T-helper 2 cell treated with Interferon-gamma antibody and Interleukin-4, amounts not matched to agents 5 μg/mL and 100 μg/mL, for 36 hours (primary cell): ENCODE measurements at places on chromosomes 1 and 21.

GRCh38 chr1:240151136-240151735 lies 59.6 kb downstream of the FMN2 start:
- H3K4me1 ChIP-seq = no peaks in the 10 kb centered on the region
- no peak overlapping the region for H3K27ac ChIP-seq
- H3K4me3 ChIP-seq = no peak overlapping the region
- H3K36me3 ChIP-seq = no peaks in the 10 kb centered on the region
- no peak for DNase-seq
- H3K27me3 ChIP-seq = no peaks in the 10 kb centered on the region

GRCh38 chr1:91610102-91610501 lies 109.5 kb downstream of the CDC7 start:
- peaks cover 2% of the 10 kb centered on the region for H3K36me3 ChIP-seq
- no peak for DNase-seq
- H3K4me3 ChIP-seq = no peak overlapping the region
- H3K27me3 ChIP-seq = no peaks in the 10 kb centered on the region

- DNase-seq = no peak
- H3K4me1 ChIP-seq = peaks cover 7% of the 10 kb centered on the region
- no peaks in the 10 kb centered on the region for H3K36me3 ChIP-seq
- no peaks in the 10 kb centered on the region for H3K27me3 ChIP-seq
- H3K4me3 ChIP-seq = no peak overlapping the region
- no peak overlapping the region for H3K27ac ChIP-seq
Measured at GRCh38 chr1:167746013-167746672, 24.4 kb downstream of the MPZL1 start.

DNA sequence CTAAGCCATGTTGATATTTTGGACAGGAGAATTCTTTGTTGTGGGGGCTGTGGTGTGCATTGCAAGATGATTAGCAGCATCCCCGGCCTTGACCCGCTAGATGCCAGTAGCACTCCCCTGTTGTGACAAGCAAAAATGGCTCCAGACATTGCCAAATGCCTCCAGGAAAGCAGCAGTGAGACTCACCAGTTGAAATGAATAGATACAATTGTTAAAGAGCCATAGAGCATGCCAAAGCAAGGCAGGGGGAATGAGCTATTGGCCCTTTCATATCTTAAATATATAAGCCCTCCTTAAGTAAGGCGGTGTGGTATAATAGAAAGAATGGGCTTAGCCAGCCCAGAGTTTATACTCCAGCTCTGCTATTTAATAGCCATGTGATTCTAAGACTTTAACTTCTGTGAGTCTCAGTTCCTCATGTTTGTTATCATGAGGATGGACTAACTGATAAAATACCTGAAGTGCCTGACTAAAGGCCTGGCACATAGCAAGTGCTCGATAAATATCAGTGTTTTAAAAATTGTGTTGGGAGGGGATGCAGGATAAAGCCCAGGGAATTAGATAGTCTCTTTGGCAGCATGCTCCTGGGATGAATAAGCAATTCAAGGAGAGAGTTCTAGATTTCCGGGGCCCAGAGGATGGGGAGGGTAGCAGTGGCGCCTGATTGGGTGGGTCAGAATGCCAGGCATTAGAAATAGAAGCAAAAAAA lies 21.1 kb upstream of the RGS4 start:
- H3K4me1 ChIP-seq = no peaks in the 10 kb centered on the region
- no peak for DNase-seq
- no peak overlapping the region for H3K4me3 ChIP-seq
- no peaks in the 10 kb centered on the region for H3K36me3 ChIP-seq

DNA sequence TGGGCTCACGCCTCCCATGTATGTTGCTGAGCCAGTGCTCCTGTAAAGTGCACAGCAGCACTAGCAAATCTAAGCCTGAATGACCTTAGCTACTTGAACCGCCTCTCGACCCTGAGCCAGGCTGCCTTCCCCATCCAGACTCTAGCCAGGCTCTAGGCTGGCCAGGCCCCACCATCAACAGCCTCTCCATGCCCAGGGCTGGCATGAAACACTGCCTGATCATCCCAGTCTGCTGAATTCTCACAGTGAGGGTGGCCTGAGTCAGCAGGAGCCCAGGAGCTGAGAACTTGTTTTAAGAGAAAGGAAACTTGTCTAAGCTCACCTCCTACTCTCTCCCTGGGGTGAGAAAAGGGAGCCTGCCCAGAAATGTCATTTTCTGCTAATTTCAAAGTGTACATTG lies 733.3 kb downstream of the PTPRU start:
- H3K4me1 ChIP-seq = no peaks in the 10 kb centered on the region
- no peak overlapping the region for H3K4me3 ChIP-seq
- no peaks in the 10 kb centered on the region for H3K36me3 ChIP-seq
- no peak overlapping the region for H3K27ac ChIP-seq
- H3K27me3 ChIP-seq = no peaks in the 10 kb centered on the region
- DNase-seq = no peak

DNA sequence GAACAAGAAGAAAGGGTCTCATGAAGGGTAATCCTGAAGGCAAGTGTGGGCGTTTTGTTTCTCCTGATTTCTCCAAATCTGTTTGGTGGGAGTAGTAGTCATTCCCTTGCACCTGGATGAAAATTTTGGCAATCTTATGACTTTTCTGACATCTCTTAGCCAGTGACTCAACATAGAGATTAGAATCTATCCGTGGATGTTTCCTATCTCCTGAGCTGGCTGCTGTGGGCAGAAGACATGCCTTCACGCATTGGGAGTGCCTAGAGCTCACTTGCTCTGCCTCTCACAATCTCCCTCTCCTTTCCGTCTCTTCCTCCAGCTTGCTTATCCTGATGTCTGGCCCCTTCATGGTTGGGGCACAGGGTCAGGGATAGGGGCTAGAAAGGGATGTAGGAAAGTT lies 174.2 kb upstream of the NFIA start:
- no peak overlapping the region for H3K27ac ChIP-seq
- no peak overlapping the region for H3K4me3 ChIP-seq
- H3K4me1 ChIP-seq = no peaks in the 10 kb centered on the region
- DNase-seq = no peak
- no peaks in the 10 kb centered on the region for H3K27me3 ChIP-seq
